Natural killer cell treated with Interleukin-12 subunit alpha and Interleukin-12 subunit beta and Interleukin-15 and Interleukin-18, amount 100 ng/mL, for 72 hours (primary cell): ENCODE measurements at places on chromosomes 4 and X. TPM values are rescaled to one million over a fixed set of nuclear protein-coding genes. Genes with fewer than 3 reads are reported as not detected.

The HELT gene
- total RNA-seq: not detected

The CD40LG gene
- 9.0 TPM for total RNA-seq

The COX7B2 gene
- not detected for total RNA-seq

The MSANTD1 gene
- 2.0 TPM for total RNA-seq

The SPATA4 gene
- total RNA-seq: not detected

DNA sequence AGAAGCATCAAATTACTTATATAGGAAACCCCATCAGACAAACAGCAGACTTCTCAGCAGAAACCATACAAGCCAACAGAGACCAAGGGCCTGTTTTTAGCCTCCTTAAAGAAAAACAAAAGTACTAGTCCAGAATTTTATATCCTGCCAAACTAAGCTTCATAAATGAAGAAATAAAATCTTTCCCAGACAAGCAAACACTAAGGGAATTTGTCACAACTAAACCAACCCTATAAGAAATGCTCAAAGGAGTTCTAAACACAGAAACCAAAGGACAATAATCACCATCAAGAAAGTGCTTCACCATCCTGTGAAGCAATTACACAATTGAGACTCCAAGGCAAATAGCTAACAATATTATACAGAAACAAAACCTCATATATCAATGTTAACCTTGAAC lies 238.6 kb downstream of the NKX6-1 start:
- no peak overlapping the region for H3K27ac ChIP-seq
- H3K27me3 ChIP-seq: no peaks in the 10 kb centered on the region
- no peak for DNase-seq

DNA sequence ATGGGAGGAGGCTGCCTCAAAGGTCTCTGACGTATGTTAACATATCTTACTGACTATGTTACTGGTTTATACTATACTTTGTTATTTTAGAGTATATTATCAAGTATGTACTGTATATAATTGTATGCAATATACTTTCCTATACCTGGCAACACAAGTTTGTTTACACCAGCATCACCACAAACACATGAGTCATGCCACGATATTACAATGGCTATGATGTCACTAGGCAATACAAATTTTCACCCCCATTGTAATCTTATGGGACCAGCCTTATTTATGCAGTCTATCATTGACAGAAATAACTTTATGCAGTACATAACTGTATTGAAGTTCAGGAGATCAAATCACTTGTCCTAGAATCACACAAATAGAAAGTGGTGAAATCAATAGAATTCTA lies 329.9 kb upstream of the SLC7A11 start:
- no peak for DNase-seq
- H3K4me1 ChIP-seq: no peaks in the 10 kb centered on the region
- no peaks in the 10 kb centered on the region for H3K27me3 ChIP-seq
- H3K27ac ChIP-seq: no peak overlapping the region
- no peak overlapping the region for H3K4me3 ChIP-seq

DNA sequence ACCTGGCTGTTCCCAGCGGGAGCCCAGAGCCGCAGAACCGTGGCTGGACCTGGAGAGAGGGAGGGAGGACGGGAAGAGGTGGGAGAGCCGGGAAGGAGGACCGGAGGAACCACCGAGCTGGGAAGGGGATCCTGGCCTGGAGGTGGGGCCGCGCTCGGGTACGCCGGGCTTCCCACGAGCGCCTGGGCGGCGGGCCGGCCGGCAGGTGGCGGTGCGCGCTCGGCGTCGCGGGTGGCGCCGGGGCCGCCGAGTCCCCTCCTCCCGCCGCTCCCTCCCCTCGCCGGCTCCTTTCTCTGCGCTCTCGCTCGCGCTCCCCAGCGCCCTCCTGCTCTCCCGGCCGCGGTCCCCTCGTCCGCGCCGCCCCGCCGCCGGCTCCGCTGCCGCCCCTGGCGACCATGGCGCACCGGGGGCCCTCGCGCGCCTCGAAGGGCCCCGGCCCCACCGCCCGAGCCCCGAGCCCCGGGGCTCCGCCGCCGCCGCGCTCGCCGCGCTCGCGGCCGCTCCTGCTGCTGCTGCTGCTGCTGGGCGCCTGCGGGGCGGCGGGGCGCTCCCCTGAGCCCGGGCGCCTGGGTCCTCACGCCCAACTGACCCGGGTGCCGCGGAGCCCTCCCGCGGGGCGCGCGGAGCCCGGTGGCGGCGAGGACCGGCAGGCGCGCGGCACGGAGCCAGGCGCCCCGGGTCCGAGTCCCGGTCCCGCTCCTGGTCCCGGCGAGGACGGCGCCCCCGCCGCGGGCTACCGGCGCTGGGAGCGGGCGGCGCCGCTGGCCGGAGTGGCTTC lies at the start of gene SORCS2:
Gene SORCS2, plus strand, starts transcription at position 287 of the 778 bp plus-strand sequence.
- no peak within 1 kb of the TSS for H3K27ac ChIP-seq
- H3K27me3 ChIP-seq: peaks cover 38% of the 10 kb centered on the region
- H3K4me1 ChIP-seq: no peaks in the 10 kb centered on the region
- no peaks in the 10 kb centered on the region for H3K36me3 ChIP-seq

- peak overlapping the region; percentile 85 for H3K27ac ChIP-seq
- H3K27me3 ChIP-seq: no peaks in the 10 kb centered on the region
- peak overlapping the region; percentile 94 for H3K4me3 ChIP-seq
- no peaks in the 10 kb centered on the region for H3K36me3 ChIP-seq
- peaks cover 58% of the 10 kb centered on the region for H3K4me1 ChIP-seq
These were observed 449 bp downstream of the FBXL5 start for GRCh38 chr4:15654593-15655222.

DNA sequence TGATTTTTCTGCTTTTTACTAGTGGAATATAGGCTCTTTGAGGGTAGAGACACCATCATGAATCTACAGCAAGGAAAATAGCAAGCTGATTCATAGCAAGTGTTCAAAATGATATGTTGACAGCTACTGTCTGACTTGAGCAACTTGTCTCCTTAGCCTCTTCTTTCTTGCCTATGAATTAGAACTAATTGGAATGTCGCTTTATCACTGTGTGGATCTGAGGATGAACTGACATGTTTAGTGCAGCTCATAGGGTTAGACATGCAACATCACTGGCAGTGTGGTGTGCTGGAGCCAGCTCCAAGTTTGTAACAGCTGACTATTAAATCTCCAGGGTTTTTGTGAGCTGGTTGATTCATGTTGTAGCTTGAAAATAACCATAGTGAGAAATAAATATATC lies 1068.4 kb downstream of the PCDH18 start:
- H3K4me3 ChIP-seq: no peak overlapping the region
- H3K27me3 ChIP-seq: no peaks in the 10 kb centered on the region
- no peaks in the 10 kb centered on the region for H3K4me1 ChIP-seq
- no peaks in the 10 kb centered on the region for H3K36me3 ChIP-seq
- no peak overlapping the region for H3K27ac ChIP-seq

GRCh38 chr4:176753049-176753448 lies 39.7 kb downstream of the VEGFC start:
- H3K36me3 ChIP-seq: no peaks in the 10 kb centered on the region
- no peak overlapping the region for H3K4me3 ChIP-seq
- DNase-seq: no peak
- no peak overlapping the region for H3K27ac ChIP-seq
- no peaks in the 10 kb centered on the region for H3K4me1 ChIP-seq
- H3K27me3 ChIP-seq: no peaks in the 10 kb centered on the region

GRCh38 chrX:119118780-119119395 lies 8.7 kb downstream of the KIAA1210 start:
- H3K27ac ChIP-seq: no peak overlapping the region
- no peak overlapping the region for H3K4me3 ChIP-seq
- no peaks in the 10 kb centered on the region for H3K4me1 ChIP-seq
- H3K36me3 ChIP-seq: no peaks in the 10 kb centered on the region
- peaks cover 20% of the 10 kb centered on the region for H3K27me3 ChIP-seq
- no peak for DNase-seq

GRCh38 chr4:123144616-123145015 lies 222.2 kb upstream of the NUDT6 start:
- H3K4me1 ChIP-seq: no peaks in the 10 kb centered on the region
- DNase-seq: no peak
- no peaks in the 10 kb centered on the region for H3K27me3 ChIP-seq

- no peaks in the 10 kb centered on the region for H3K4me1 ChIP-seq
- H3K36me3 ChIP-seq: no peaks in the 10 kb centered on the region
- H3K27me3 ChIP-seq: no peaks in the 10 kb centered on the region
- no peak for DNase-seq
These were observed 8.1 kb upstream of the NDST4 start for GRCh38 chr4:115121351-115122043.

GRCh38 chrX:47539860-47540259 lies 21.1 kb upstream of the ARAF start:
- H3K36me3 ChIP-seq: no peaks in the 10 kb centered on the region
- H3K27ac ChIP-seq: no peak overlapping the region
- peaks cover 6% of the 10 kb centered on the region for H3K4me1 ChIP-seq

DNA sequence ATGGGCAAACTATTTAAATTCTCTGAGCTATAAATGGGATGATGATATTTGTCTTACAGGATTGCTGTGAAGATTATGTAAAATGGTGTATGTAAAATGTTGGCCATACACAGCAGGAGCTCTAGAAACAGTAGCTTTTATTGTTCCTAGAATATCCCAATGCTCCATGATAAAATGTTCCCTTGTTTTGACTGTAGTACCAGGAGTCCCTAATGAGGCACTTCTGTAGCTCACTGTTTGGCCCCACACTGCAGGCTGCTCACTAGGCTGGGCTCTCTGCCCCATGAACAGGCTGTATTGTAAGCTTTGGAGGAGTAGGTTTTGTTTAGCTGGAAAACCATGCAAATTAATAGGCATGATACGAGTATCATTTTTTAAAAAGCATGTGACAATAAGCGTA lies 3.3 kb upstream of the FGA start:
- DNase-seq: no peak
- H3K4me1 ChIP-seq: no peaks in the 10 kb centered on the region
- peaks cover 20% of the 10 kb centered on the region for H3K27me3 ChIP-seq
- no peaks in the 10 kb centered on the region for H3K36me3 ChIP-seq
- no peak overlapping the region for H3K27ac ChIP-seq
- H3K4me3 ChIP-seq: no peak overlapping the region

GRCh38 chr4:8502836-8503585 lies 62.4 kb downstream of the TRMT44 start:
- H3K36me3 ChIP-seq: no peaks in the 10 kb centered on the region
- H3K27me3 ChIP-seq: no peaks in the 10 kb centered on the region
- no peak for DNase-seq
- no peaks in the 10 kb centered on the region for H3K4me1 ChIP-seq

DNA sequence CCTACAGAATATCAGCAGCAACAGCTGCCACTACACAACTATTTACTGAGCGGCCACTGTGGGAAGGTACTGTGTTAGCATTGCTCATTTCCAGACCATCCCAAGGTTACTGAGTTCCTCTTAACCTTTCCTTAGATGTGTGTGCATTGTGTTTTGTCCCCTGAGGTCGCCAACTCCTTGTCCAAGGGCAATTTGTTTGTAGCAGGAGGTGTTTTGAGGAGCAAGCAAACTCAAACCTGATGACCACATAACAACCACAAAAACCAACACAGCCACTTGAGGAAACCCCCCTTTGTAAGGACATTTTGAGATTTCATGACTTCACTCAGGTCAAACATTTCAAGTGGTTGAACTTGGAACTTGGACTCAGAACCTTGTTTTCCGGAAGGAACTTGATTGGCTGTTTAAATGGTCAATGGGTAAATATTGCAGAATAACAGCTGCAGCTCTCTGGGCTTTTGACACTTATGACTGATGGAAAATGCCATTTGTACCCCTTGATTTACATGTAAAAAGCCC lies 122.3 kb downstream of the MID1IP1 start:
- no peaks in the 10 kb centered on the region for H3K4me1 ChIP-seq
- no peaks in the 10 kb centered on the region for H3K36me3 ChIP-seq
- H3K27me3 ChIP-seq: peaks cover 19% of the 10 kb centered on the region
- no peak overlapping the region for H3K27ac ChIP-seq
- DNase-seq: no peak

DNA sequence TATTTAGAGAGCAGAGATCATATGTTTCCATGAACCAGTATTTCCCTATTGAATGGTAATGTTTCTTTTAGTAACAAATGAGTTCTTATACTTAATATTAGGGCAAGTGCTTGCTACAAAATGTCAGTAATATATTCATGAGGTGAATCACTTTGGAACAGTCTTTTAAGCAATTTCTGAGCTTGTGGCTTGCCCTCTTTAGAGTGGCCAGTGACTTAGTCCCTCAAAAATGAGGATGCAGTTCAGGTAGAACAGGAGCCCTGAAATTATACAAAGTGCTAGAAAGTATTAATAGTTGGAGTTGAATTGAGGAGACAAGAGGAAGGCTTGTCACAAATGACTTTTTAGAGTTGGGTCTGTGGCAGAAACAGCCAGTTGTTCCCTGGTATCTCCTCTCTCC lies 53.4 kb upstream of the PITX2 start:
- peaks cover 11% of the 10 kb centered on the region for H3K27me3 ChIP-seq
- no peak overlapping the region for H3K4me3 ChIP-seq
- DNase-seq: no peak
- no peaks in the 10 kb centered on the region for H3K36me3 ChIP-seq

DNA sequence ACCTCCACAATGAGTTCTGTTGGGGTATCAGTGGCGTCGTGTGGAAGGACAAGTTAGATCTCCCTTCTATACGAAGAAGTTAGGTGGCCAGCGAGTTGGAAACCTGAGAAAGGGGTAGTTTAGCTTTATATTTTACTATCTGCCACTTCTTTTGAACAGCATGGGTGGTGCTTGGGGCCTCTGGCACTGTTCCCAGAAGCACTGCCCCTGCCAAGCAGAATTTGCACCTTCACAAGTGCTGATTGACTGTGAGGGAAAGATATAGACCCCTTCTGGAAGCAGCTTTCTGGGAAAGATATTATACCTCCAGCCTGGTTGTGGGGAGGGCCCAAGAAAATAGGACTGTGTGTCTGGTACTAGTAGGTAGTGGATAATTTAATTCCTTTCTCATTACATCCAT lies 246.9 kb downstream of the FBXO8 start:
- H3K36me3 ChIP-seq: no peaks in the 10 kb centered on the region
- no peak for DNase-seq
- no peaks in the 10 kb centered on the region for H3K27me3 ChIP-seq
- no peak overlapping the region for H3K27ac ChIP-seq
- no peak overlapping the region for H3K4me3 ChIP-seq
